ENCODE measurements at places on chromosomes 13 and 19. TPM values are rescaled to one million over a fixed set of nuclear protein-coding genes. Genes with fewer than 3 reads are reported as not detected.
A peak's percentile ranks its signal among the peaks of the same experiment; 100 is the strongest.

F7 gene
- total RNA-seq, result not detected

DNA sequence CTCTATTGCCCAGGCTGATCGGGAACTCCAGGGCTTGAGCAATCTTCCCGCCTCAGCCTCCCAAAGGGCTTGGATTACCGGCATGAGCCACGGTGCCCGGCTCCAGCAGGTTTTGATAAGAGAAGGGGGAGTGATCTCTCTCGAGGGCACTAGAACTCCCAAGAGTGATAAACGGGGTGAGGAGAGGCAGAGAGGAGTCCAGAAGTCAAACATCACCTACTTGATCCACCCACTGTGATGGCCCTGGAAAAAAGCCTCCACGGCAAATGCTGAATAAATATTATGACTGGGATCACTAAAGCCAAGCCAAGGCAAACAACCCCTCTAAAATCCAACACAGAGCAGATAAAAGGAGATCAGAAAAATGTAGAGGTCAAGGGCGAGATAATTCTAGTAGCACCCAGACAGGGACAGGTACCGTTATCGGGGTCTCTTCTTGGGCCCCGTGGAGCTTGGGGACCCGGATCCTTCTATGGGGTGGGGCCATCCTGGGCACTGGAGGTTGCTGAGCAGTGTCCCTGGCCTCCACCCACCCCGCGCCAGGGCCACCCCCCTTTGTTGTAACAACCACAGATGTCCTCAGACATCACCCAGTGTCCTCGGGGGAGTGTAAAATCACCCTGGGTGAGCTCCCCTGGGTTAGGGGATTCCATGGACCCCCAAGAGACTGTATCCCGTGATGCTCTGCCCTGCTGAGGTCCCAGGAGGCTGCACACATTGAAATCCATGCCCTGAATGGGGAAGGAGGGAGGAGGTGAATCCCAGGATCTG, 3.7 kb upstream of the CREB3L3 start:
- no peak overlapping the region for H3K4me3 ChIP-seq
- DNase-seq, result no peak
- H3K27ac ChIP-seq, result no peak overlapping the region

DNA sequence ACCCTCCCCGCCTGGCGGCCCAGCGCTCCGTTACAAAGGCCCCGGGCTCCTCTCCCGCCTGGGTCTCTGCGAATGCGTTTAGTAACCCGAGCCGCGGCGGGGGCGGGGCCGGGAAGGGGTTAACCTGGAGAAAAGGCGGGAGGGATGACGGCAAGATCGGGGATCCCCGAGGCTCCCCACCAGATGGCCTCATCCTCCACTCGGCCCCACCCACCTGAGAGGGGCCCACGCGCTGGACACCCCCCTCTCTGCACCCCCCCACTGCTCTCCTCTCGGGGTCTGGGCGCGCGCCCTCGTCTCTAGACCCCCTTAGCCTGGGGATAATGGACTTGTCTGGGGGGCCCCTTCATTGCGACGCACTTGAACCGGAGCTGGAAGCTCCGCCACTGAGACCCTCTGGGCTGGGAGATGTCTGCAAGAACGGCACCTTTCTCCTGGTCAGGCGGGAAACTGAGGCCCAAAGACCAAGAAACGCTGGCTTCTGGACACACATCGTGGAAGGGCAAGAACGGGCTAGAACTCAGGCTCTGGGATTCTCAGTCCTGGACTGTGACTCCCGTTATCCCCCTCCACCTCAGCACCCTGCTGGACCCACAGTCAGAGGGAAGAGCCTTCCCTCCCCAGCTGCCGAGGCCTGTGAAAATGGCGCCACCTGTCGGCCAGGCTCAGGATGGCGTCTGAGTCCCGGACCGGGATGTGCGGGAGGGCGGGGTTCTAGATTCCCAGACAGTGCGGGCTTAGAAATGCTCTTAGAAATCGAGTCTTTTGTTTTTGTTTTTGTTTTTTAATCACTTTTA, 2.9 kb upstream of the LTBP4 start:
- no peaks in the 10 kb centered on the region for H3K36me3 ChIP-seq
- H3K4me1 ChIP-seq, result peaks cover 63% of the 10 kb centered on the region
- no peak for DNase-seq
- peak overlapping the region; percentile 60 for H3K27ac ChIP-seq
- H3K4me3 ChIP-seq, result peak overlapping the region; percentile 46

DNA sequence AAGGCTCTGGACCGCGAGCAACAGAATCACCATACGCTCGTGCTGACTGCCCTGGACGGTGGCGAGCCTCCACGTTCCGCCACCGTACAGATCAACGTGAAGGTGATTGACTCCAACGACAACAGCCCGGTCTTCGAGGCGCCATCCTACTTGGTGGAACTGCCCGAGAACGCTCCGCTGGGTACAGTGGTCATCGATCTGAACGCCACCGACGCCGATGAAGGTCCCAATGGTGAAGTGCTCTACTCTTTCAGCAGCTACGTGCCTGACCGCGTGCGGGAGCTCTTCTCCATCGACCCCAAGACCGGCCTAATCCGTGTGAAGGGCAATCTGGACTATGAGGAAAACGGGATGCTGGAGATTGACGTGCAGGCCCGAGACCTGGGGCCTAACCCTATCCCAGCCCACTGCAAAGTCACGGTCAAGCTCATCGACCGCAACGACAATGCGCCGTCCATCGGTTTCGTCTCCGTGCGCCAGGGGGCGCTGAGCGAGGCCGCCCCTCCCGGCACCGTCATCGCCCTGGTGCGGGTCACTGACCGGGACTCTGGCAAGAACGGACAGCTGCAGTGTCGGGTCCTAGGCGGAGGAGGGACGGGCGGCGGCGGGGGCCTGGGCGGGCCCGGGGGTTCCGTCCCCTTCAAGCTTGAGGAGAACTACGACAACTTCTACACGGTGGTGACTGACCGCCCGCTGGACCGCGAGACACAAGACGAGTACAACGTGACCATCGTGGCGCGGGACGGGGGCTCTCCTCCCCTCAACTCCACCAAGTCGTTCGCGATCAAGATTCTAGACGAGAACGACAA, 1.8 kb downstream of the PCDH17 start:
- peak overlapping the region; percentile 46 for H3K4me3 ChIP-seq
- no peak for DNase-seq
- H3K27me3 ChIP-seq, result peaks cover 10% of the 10 kb centered on the region
- H3K4me1 ChIP-seq, result peaks cover 39% of the 10 kb centered on the region

FGF9 gene
- 0.25 TPM for total RNA-seq

GRCh38 chr13:23741879-23742510, 147.2 kb downstream of the MIPEP start:
- H3K4me3 ChIP-seq, result no peak overlapping the region
- H3K36me3 ChIP-seq, result no peaks in the 10 kb centered on the region
- peaks cover 7% of the 10 kb centered on the region for H3K4me1 ChIP-seq
- no peak for DNase-seq
- H3K27ac ChIP-seq, result no peak overlapping the region
- no peaks in the 10 kb centered on the region for H3K27me3 ChIP-seq

GRCh38 chr13:33259296-33259695, 26.3 kb downstream of the STARD13 start:
- no peak overlapping the region for H3K4me3 ChIP-seq
- H3K27ac ChIP-seq, result peak overlapping the region; percentile 54
- no peak for DNase-seq
- H3K36me3 ChIP-seq, result no peaks in the 10 kb centered on the region
- no peaks in the 10 kb centered on the region for H3K27me3 ChIP-seq

DNA sequence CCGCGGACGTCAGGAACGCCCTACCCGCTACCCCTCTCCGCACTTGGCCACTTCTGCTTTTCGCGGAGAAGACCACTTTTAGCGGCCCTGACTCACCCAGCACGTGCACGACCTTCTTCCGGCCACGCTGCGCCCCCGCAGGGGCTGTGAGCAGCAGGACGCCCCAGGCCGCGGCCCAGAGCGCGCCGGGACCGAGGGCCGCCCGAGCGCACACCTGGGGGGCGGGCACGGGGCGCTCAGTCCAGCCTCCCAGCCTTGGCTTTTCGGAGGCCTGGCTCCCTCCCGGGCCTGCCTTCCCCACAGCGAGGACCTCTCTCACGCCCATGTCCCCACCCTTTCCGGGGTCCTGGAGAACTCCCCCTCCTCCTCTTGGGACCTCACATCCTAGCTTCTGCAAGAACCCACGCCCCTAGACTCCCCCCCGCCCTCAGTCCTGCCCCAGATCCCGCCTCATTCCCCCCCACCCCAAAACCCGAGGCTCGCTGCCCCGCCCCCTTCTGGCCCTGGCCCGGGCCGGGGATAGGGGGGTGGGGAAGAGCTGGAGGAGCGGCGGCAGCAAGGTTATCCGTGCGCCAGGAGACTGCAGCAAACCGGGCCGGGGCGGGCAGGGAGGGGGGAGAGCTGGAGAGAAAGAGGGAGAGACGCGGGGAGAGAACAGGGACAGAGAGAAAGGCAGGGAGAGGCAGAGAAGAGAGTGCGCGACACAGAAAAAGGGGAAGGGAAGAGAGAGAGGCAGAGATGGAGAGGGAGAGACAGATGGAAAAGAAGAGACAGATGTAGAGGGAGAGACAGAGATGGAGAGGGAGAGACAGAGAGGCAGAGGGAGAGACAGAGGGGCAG, 11.5 kb downstream of the TM6SF2 start:
- DNase-seq, result no peak
- peak overlapping the region; percentile 9 for H3K4me3 ChIP-seq
- H3K27ac ChIP-seq, result no peak overlapping the region
- H3K27me3 ChIP-seq, result no peaks in the 10 kb centered on the region

SIGLEC12 gene
- total RNA-seq, result not detected

FGF22 gene
- not detected for total RNA-seq

DNA sequence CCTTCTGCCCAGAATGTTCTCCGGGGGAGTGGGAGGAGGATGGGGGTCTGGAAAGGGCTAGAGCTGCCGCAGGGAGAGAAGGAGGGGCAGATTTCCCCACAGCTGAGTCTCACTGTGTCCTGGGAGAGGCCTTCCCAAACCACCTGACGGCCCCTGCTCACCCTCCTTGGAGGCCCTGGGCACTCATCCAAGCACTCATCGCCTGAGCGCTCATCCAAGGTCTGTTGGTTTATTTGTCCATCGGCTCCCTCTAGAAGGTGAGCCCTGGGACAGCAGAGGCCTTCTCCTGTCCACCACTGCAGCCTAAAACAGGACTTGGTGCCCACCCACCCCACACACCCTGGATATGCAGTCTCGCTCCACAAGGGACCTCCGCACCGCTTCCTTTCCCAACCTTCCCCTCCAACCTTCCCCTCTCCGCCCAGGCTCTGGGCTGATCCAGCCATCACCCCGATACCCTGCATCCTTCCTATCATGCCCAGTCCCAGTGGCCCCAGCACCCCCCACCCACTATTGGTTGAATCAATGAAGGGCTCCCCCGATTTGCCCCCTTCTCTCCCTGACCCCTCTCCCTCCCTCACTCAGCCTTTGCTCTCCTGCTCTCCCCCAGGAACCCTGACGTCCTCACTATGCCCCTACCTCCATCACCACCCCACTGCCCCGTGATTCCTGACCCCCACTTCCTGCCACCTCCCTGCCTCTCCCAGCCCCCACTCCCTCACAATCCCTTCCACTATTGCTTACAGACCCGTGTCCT, 1.7 kb downstream of the UBXN6 start:
- peak overlapping the region; percentile 74 for H3K4me3 ChIP-seq
- H3K27ac ChIP-seq, result peak overlapping the region; percentile 86
- no peaks in the 10 kb centered on the region for H3K36me3 ChIP-seq
- no peaks in the 10 kb centered on the region for H3K27me3 ChIP-seq
- H3K4me1 ChIP-seq, result peaks cover 33% of the 10 kb centered on the region

DNA sequence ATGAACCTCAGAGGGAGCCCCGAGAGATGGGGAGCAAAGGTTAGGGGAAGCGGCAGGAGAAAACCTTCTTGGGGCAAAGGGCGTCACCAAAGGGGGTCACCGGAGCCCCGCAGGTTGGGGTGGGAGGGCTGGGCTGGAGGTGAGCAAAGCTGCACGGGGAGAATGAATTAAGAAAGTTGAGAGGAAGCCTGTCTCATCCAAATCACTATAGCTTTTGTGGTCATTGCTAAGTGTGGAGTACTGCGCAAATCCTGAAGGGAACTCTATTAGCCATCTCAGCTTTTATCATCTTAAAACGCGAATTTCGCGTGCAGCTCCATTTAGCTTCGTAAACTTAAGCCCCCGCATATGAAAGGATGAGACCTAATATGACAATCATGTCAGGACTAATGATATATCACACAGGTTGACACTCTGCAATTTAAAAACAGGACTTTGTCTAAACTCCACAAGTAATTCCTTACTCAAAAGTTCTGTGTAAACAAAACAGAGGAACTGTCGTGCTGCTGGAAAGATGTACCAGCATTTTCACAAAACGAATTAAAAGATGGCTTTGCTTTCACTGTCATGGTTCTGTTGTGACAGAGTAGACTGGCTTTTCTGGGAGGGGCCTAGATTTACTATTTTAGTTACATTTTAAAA, 631 bp downstream of the LACC1 start:
- H3K4me1 ChIP-seq, result peaks cover 23% of the 10 kb centered on the region
- H3K27me3 ChIP-seq, result no peaks in the 10 kb centered on the region
- peak overlapping the region; percentile 86 for H3K4me3 ChIP-seq
- no peaks in the 10 kb centered on the region for H3K36me3 ChIP-seq

GRCh38 chr13:42747399-42747873, 33.9 kb upstream of the FAM216B start:
- no peaks in the 10 kb centered on the region for H3K36me3 ChIP-seq
- no peak overlapping the region for H3K4me3 ChIP-seq
- H3K27me3 ChIP-seq, result no peaks in the 10 kb centered on the region
- H3K4me1 ChIP-seq, result no peaks in the 10 kb centered on the region

DNA sequence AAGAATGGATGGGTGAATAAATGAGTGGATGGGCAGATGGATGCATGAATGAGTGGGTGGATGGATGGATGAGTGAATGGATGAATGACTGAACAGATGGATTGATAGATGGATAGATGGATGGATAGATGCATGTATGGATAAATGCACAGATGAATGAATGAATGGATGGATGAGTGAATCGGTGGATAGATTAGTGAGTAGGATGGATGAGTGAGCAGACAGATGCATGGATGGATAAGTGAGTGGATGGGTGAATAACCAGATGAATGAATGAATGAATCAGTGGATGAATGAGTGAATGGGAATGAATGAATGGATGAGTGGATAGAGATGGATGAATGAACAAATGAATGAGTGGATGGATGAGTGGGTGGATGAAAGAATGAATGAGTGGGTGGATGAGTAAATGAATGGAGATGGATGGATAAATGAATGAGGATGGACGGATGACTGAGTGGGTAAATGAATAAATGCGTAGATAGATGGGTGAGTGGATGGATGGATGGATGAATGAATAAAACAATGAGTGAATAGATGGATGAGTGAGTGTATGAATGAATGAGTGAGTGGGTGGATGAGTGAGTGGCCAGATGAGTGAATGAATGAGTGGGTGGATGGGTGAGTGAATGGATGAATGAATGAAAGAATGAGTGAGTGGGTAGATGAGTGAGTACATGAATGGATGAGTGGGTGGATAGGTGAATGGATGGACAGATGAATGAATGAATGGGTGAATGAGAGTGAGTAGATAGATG, 13.0 kb downstream of the GAS6 start:
- H3K27me3 ChIP-seq, result no peaks in the 10 kb centered on the region
- H3K4me3 ChIP-seq, result no peak overlapping the region
- H3K27ac ChIP-seq, result no peak overlapping the region
- no peak for DNase-seq
- H3K36me3 ChIP-seq, result peaks cover 12% of the 10 kb centered on the region

GRCh38 chr19:13122275-13122878, 4.3 kb downstream of the NACC1 start:
- no peaks in the 10 kb centered on the region for H3K36me3 ChIP-seq
- peaks cover 35% of the 10 kb centered on the region for H3K4me1 ChIP-seq
- H3K4me3 ChIP-seq, result no peak overlapping the region
- H3K27me3 ChIP-seq, result no peaks in the 10 kb centered on the region

- no peak overlapping the region for H3K27ac ChIP-seq
- no peak for DNase-seq
- no peaks in the 10 kb centered on the region for H3K36me3 ChIP-seq
- H3K27me3 ChIP-seq, result no peaks in the 10 kb centered on the region
- H3K4me3 ChIP-seq, result no peak overlapping the region
- no peaks in the 10 kb centered on the region for H3K4me1 ChIP-seq
These were observed 77.9 kb downstream of the SOX1 start for GRCh38 chr13:112144616-112145550.

Data from vagina (tissue), 2 donors.